ENCODE measurements at places on chromosomes 2 and 18. TPM values are rescaled to one million over a fixed set of nuclear protein-coding genes. Genes with fewer than 3 reads are reported as not detected.

CSRNP3 gene
- total RNA-seq = 8.3 TPM

ALK gene
- total RNA-seq = 0.18 TPM

TNFRSF11A gene
- 2.7 TPM for total RNA-seq

TTC21B gene
- 36.8 TPM for total RNA-seq

ALPG gene
- total RNA-seq = not detected

ALKAL2 gene
- 3.0 TPM for total RNA-seq

- no peak for DNase-seq
Measured at GRCh38 chr18:33594799-33595198, 16.8 kb downstream of the ASXL3 start.

DNA sequence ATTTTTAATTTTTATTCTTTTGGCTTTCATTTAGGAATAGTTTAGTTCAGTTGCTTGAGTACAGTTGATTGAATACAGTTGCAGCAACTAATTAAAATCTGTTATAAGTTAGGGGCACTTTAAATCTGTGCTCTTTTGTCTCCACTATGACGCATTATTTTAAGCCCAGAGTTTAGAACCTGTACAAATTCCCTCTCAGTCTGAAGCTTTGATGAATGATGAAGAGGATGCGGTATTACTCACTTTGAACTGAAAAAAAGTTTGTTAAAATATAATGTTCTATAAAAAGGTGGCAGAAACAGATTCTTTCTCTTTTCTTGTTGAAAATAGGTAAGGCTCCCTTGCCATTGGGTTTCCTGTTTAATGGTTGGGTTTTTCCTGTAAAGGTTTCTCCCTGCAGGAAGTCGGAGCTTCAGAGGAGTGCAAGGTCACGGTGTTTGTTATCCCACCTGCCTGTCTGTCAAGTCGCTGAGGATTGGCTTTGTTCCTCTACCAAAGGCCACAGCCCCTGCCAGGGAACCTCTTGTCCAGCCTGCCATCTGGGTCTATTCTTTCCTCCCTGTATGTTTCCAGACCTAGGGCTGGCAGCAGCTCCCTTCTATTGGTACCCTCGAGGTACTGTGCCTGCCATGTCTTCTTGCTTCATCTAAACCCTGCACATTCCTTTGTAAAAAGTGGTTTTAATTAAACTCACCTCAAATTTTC is 43.8 kb upstream of the FN1 start:
- DNase-seq = no peak

DNA sequence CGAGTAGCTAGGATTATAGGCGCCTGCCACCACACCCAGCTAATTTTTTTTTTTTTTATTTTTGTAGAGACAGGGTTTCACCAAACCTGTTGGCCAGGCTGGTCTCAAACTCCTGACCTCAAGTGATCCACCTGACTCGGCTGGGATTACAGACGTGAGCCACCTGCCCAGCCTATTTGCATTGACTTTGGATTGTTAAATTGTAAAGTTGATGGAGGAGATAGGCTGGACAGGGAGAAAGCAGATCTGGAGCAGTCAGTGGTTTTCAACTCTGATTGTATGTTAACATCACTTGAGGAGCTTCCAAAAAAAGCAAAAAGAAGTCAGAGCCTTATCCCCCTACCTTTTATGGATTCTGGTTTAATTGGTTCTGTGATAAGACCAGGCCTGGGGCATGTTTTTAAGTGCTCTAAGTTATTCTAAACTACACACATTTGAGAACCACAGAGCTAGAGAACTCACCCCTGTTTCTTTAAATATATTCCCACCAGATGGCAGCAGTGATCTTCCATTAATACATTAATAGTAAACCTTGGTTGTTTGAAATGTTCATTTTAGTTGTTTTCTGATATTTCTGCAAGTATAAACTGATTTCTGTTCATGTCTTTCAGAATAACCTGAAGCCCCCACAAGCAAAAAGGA is 7.5 kb downstream of the C2orf49 start:
- DNase-seq = no peak

GRCh38 chr2:176552501-176553135 is 283.4 kb downstream of the MTX2 start:
- no peak for DNase-seq

- DNase-seq = no peak
Measured at GRCh38 chr18:48314690-48315089, 94.5 kb downstream of the ZBTB7C start.

- no peak for DNase-seq
Measured at GRCh38 chr18:21777814-21778213, 37.2 kb downstream of the MIB1 start.

- no peak for DNase-seq
Measured at GRCh38 chr2:184039493-184039892, 558.8 kb upstream of the ZNF804A start.

DNA sequence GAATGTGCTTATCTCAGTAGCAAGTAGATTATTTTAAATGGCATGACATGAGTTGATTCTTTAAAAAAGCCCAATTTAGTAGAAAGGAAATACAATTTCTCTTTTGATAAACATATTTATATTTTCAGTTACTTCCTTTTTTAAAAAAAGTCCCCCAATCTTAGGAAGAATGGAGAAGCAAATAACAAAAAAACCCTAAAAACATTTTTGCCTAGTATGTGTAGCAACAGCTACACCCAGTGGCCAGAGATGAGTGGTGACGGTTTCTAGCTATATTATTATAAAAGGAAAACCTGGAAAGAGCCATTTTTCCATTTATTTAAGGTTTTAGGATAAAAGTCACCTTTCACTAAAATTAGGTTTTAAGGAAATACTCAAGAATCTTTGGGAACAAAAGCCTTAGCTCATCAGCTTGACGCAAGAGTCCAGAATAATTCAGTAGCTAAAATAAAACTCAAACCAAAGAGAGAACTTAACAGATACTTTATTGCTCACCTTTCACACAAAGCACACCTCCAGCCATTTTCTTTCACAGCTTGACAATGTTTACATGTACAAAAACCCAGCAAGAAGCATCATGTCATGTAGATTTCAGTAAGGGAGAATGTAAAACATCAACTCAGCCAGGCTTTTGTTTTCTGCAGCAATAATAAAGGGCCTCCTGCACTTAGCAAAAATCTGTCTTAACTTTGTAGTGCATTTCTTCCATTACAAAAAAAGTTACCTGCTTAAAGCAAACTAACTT is 15.7 kb downstream of the FAM98A start:
- DNase-seq = no peak

GRCh38 chr2:128245813-128246212 is 72.9 kb downstream of the HS6ST1 start:
- no peak for DNase-seq

GRCh38 chr18:53625997-53626599 is 598.4 kb downstream of the MBD2 start:
- no peak for DNase-seq

- DNase-seq = no peak
Measured at GRCh38 chr2:217784996-217785543, 217.7 kb downstream of the TNS1 start.

- DNase-seq = peak; percentile 56
Measured at GRCh38 chr2:239938651-239939486, 86.3 kb downstream of the NDUFA10 start.

- peak; percentile 25 for DNase-seq
Measured at GRCh38 chr2:1509271-1510065, 96.2 kb downstream of the TPO start.

DNA sequence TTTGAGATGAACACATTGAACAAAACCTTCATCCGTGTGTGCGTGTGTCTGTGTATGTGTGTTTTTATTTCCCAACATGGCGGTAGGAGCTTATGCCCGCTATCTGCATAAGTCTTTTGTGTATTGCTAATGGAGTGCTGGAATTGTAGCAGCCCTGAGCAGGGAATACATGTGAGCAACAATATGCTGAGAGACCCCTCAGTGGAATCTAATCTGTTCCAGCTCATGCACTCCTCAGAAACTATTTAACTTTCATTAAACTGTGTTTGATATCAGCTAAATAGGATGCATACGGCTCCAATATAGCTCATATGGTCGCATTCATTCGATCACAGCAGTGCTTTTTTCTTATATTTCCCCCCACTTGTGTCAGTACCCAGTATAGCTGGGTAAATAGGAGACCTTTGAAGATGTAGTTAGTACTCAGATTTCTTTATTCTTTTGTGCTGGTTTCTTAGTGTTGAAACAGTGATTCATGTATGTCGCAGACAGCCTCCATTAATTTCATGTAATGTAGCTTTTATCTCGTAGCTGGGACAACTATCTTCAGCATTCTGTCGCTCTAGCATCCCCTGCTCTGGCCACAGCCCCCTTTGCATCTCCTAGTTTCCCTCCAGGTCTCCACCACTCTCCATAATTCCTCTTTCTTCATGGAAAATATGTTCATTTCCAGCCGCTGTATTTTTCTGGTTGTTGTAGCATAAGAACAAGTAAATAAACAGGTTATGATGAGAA is 891.2 kb downstream of the BCL11A start:
- no peak for DNase-seq
